ENCODE measurements at places on chromosomes 3 and 15.

GRCh38 chr3:71453319-71453718, 130.2 kb downstream of the FOXP1 start:
- DNase-seq = peak; percentile 66

GRCh38 chr15:88014454-88015160, 241.9 kb downstream of the NTRK3 start:
- no peak for DNase-seq

GRCh38 chr3:127792541-127793292, 29.6 kb downstream of the MGLL start:
- no peak for DNase-seq

DNA sequence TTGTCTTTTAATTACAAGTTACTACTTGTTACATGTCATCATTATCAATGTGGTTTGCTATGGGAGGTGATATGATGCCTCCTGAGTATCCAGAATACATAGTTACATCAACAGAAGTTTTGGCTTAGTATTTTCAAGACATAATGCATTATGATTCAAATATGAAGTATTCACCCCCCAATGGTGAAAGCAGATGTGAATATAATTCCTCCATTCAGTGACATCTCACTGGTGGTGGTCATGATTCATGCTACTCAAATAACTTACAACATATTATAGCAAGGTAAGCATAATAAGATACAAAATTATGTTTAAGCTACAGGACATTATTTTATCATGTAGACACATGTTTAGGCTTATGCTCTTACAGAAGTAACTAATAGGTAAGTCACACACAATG, 34.9 kb upstream of the TTBK2 start:
- DNase-seq = no peak

DNA sequence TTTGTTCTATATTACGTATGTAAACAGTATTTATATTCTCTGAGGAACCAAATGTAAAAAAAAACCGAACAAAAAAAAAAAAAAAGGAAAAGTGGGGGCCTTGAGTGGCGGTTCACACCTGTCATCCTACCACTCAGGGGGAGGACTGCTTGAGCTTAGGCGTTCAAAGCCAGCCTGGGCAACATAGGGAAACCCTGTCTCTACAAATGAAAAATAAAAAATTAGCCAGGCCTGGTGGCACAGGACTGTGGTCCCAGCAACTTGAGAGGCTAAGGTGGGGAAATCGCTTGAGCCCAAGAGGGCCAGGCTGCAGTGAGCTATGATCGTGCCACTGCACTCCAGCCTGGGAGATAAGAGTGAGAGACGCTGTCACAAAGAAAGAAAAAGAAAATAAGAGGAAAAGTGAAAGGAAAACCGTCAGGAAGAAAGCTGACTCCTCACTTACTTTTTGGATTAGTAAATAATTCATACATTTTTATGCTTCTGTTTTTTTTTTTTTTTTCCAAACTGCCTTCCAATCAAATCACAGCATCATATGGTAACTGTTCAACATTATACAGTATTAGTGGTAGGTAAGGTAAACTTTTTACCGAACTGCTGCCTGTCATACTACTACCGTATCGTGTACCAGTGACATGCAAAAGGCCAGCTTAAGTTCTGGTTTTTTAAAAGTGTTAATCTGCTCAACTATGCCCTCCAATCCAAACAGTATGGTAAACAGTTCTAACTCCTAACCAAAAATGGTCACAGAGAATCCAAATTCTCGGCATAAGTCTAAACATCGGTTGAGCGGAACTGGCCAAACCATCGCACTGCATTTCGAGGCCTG, 1.2 kb downstream of the PHC3 start:
- peak; percentile 32 for DNase-seq

DNA sequence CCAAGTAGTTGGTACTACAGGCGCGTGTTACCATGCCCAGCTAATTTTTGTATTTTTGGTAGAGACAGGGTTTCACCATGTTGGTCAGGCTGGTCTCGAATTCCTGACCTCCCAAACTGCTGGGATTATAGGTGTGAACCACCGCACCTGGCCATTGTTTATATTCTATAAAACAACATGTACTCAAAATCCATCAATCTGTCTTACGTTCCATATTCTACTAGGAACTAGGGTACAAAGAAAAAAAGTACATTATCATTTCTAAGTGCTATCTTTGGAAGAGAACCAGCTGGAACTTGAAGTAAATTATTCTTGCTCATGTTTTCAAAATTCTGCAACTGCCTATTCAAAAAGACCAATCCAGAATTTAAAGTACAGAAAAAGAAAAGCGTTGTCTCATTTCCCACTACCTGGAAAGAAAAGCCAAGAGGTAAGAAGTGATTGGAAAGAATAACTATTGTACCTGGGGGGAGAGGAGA, 15.2 kb downstream of the SPPL2A start:
- no peak for DNase-seq

GRCh38 chr15:35362195-35362829, 183.7 kb downstream of the DPH6 start:
- no peak for DNase-seq

GRCh38 chr3:85030052-85030451, 71.3 kb downstream of the CADM2 start:
- no peak for DNase-seq

DNA sequence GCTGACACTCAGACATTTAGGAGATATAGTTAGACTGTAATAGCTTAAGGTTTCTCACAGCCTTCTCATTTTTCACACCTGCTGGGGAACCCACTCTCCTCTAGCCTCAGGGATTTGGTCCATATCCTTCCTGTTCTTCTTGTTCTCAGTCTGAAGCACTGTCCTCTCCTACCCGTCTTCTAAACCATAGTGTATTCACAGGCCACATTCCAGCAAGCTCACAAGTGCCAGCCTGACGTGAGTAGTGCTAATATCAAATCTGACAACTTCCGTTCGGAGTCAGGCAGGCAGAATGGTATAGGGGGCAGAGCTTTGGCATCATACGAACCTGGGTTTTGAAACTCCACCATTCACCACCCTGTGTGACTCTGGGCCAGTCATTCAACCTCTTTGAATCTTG, 6.9 kb upstream of the CA12 start:
- no peak for DNase-seq

- no peak for DNase-seq
Observed at GRCh38 chr15:38176155-38176554, 76.5 kb upstream of the SPRED1 start.

DNA sequence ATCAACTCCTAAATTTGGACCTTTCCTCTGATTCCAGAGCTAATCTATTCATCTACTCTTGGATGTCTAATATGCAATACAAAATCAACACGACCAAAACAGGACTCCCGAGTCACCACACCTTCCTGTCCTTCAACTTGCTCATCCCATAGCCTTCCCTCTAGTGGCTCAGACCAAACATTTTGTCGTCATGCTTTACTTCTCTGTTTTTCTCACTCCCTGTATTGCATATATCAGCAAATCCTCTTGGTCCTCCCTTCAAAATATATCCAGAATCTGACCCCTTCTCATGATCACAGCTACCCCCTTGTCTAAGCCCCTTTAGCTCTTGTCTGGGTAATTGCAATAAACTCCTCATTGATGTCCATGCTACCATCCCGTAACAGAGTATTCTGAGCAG, 30.5 kb upstream of the DCP1A start:
- DNase-seq = no peak

- no peak for DNase-seq
Observed at GRCh38 chr15:90075420-90076289, 26.6 kb downstream of the IDH2 start.

DNA sequence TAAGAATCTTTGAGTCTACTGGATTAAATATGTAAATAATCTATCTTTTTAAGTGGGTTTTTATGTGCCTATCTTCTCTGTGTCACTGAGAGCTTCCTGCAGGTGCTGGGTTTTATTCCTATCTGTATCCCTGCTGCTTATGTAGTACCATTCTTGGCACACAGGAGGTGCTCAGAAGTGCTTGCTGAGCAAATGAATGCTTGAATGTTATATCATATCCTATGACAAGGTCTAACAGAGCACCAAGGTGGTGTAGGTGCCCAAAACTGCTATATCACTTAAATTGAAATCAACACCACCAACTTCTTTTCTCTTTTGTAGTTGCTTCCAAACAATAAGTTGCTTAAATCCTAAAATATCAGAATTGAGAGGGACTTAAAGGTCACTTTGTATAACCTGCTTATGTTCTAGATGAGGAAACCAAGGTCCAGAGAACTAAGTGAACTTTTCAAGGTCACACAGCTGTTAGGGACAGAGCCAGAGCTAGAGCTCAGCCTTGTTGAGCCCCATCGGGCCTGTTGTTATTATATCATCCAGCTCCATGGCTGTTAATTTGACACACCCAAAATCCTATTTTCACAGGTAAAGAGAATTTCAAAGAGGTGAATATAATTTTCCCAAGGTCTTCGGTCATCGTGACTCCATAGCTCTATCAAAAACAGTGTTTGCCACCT, 46.0 kb downstream of the CCNL1 start:
- DNase-seq = peak; percentile 33

GRCh38 chr15:91335702-91336101, 235.6 kb downstream of the SV2B start:
- DNase-seq = no peak

DNA sequence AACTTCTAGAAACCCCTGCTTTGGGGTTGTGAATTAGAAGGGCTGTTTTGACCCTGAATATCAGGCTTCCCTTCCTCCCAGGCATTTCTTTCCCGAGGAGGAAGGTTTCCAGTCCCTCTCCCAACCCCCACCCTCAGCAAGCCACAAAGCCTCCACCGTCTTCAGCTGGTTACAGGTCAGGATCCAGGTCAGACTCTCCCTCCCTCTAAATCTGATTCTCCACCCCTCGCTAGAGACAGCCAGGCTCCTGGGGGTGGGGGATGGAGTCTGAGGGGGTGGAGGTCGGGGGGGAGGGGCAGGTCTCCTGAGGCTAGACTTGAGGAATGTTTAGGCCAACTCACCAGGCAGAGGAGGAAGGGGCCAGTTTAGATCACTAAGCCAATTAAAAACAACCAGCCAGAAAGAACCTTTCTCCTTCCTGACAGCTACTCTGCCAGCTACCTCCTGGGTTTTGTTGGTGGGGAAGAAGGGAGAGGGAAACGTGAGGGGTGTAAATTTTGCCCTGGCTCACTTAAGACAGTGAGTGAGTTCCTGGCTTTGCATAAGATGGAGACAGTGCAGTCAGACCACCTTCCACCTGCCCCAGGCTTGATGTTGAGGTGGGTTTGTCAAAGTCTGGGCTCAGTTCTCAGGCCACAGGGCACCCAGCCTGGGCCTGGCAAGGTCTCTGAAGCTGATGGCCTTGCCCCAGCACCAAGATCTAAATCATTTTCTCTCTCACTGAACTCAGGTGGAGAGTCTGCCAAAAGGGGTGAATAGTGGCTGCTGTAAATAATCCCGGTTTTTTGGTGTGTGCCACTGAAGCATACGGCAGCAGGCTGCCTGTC, 19.5 kb downstream of the BMF start:
- peak; percentile 91 for DNase-seq

GRCh38 chr3:60760145-60760544, 491.1 kb downstream of the FHIT start:
- DNase-seq = no peak

GRCh38 chr3:155766206-155766605, 21.3 kb upstream of the PLCH1 start:
- no peak for DNase-seq

GRCh38 chr3:52243791-52244628, 1.5 kb upstream of the PPM1M start:
- DNase-seq = no peak

DNA sequence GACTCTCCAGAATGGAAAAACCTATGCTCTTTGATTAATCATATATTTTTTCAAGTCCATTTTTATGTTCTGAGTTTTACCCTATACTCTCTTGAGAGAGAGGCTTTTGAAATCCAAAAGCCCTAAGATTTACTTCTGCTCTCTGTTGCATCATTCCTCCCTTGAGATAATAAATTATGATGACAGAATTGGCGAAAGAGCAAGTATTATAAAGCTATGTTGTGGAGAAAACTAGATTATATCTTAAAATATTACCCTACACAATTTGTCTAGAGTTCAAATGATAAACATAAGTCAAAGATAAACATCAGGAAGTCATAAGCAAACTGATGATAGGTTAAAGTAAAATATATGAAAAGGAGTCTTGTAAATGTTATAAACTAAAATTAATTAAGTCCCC, 293.4 kb upstream of the MME start:
- DNase-seq = no peak

GRCh38 chr15:99090938-99091337, 13.9 kb upstream of the SYNM start:
- no peak for DNase-seq

GRCh38 chr15:85764649-85765277, 30.0 kb downstream of the KLHL25 start:
- DNase-seq = no peak

DNA sequence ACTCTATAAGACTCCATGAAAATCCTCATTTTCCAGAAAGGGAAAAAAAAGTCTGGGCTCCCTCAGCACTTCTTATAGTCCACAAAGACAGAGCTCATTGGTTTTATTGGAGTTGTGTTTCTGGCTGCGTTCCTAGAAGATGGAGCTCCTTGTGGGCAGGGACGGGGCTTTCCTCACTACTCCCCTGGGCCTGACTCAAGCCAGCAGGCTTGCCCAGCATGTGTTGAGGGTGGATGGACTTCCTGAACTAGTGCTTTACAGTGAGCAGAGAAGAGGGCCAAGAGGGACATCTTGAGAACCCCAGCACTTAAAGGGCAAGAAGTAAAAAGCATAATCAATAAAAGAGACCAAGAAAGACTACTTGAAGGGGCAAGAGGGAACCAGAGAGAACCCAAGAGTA, 43.2 kb upstream of the EPHB1 start:
- DNase-seq = no peak

- no peak for DNase-seq
Observed at GRCh38 chr15:84804005-84804900, 12.9 kb upstream of the ALPK3 start.

DNA sequence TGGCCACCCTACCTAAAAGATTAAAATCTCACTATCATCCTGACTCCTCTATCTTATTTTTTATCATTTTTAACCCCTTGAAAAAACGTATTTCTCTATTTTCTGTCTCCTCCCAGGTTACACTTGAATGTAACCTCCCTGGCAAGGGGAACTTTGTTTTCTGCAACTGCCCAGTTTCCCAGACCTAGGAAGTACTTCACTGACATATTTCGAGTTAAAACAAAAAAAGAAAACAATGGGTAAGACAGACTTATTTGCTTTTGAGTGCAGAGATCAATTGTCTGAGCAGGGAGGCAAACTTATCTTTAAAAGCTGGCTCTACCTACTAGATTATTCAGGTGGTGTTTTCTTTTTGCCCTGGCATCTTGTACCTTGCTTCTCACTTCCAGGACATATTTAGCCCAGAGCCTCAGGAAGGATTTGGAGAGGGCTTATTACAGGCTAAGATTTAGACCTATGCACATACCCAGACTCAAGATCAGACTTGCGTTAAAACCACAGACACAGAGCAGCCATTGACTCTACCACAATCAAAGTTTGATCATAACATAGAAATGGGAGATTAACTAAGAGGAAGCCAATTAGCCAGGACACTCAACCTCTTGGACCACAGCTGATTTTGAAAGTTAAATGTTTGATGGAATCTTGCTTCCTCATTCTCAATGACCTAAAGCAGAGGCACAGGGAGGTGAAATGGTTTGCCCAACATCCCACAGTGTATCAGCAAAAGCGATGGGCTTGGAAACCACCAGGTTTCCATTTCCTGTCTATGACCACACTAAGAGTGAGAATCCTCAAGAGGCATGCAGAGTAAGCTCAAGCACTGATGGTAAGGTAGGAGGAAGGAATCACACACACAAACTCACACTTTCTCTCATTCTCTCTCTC, 169.5 kb upstream of the THBS1 start:
- DNase-seq = no peak
